ENCODE measurements at places on chromosomes 3 and 15.

DNA sequence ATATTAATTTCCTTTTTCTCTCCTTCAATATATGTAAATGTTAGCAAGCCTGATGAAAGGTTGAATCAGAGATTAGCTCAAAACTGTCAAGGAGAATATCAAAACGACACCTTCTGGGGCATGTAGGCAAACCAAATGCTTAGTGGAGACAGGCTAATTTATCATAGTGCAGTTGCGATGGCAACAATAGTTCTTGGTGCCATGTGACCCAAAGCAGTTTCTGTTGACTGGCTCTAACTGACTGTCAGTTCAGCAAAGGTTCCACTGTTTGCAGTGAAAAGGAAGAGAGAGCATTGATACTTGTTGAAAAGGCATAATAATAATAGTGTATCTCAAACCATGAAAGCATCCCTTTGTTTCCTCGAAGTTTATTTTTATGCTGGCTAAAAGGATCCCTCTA lies 513.9 kb downstream of the NLGN1 start:
- DNase-seq = no peak

- no peak for DNase-seq
Measured at GRCh38 chr3:29167180-29167579, 113.7 kb upstream of the RBMS3 start.

GRCh38 chr3:108489776-108490175 lies 20.6 kb downstream of the MYH15 start:
- peak; percentile 72 for DNase-seq

DNA sequence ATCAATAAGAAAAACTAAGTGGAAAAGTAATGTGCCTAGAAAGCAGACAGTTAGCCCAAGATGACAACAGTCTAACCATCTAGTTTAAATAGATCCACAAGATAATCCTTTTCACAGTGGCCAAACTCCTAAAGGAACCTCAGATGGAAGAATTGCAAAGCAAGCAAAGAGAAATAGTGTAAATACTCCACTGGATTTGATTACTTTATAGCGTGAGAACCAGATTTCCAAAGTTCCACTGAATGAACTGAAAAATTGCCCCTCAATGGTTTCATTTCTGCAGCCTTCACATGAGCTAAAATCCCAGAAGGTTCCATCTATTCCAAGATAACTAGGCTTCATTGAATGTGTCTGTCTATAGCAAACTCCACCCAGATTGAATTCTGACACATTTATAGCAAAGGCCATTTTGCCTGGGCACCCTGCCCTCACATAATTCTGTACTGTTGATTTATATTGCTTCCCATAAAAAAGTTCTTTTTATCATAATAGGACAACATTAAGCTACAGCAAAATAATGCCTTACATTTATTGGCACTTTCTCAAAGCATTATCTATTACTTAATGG lies 129.7 kb upstream of the THBS1 start:
- DNase-seq = no peak

- DNase-seq = peak; percentile 42
Measured at GRCh38 chr3:9934235-9934621, 594 bp downstream of the CRELD1 start.

GRCh38 chr3:108973019-108973418 lies 19.3 kb upstream of the GUCA1C start:
- DNase-seq = no peak

DNA sequence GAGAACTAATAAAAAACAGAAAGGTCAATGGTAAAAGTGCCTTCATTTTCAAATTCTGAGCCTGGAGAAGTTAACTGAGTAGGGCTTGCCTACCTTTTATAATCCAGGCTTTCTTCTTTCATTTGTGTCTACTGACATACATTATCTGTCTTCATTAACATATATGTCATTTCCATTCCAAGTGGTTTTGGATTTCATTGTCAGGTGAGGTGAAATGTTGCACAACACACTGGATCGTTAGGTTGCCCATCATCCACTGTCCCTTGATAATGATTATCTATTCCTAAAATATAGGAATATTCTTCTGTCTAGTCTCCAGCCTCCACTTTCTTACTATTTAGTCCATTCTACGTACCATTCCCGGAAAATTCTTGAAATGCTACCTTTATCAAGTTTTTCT lies 55.0 kb upstream of the CP start:
- no peak for DNase-seq

Data from CD4-positive, alpha-beta T cell treated with Interleukin-1 beta for 1 hour (primary cell).